Fibroblast of the conjunctiva (primary cell): ENCODE measurements at places on chromosomes 4 and X.

- DNase-seq: no peak
Observed at GRCh38 chr4:48943387-48943786, 36.8 kb upstream of the OCIAD2 start.

DNA sequence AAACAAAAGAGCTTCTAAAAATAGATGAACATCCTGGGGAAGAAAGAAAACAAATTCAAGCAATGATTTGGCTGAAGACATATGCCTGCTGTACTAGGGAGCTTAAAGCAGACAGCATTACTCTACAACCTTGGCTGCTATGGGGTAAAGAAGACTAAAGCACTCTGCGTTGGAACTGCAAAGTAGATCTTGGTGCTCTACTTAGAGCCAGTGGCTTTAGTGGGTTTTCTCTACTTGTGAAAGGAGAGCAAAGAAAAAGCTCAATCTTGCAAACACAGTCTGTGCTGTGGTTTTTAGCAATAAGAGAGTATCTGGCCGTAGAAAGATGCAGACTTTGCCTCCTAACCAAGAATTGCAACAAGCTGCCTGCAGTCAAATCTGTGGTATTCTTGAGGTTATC is 334.7 kb upstream of the NDST3 start:
- no peak for DNase-seq

GRCh38 chr4:38086151-38086848 is 126.1 kb downstream of the PTTG2 start:
- no peak for DNase-seq

DNA sequence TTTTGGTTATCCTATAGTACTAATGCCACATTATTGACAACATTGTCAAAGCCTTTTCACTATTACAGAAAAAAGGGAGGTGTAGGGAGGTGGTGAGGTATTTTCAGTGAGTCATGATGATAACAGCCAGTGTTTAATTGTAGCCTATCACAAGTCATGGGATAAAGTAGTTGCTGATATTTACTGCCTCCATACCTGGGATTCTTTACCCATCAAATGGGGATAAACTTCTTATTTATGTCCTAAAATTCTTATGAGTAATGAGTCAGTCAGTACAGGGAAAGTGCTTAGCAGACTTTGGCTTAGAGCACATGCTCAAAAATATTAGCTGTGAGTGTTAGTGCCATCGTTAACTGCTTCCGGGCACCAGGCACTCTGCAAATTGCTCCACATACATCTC is 25.7 kb downstream of the ADGRG2 start:
- no peak for DNase-seq

- DNase-seq: no peak
Observed at GRCh38 chr4:105641845-105642244, 66.6 kb downstream of the INTS12 start.

GRCh38 chr4:182978152-182978827 is 61.1 kb upstream of the DCTD start:
- DNase-seq: no peak

DNA sequence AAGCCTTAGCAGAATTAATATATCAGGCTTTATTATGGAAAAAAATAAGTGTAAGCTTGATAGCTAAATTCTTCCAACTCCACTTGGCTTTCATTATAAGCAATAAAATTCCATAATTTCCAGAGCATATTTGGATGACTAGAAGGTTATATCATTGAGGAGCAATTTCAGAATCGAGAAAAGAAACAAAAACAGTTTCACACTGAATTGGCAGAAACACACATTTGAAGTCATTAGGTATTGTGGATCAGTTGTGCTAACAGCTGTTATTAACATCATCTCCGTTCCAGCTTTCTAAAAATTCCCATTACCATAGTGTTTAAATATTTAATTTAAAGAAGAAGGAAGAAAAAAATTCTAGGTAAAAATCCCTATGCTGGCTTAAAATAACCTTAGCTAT is 92.6 kb downstream of the ANTXR2 start:
- DNase-seq: no peak

- no peak for DNase-seq
Observed at GRCh38 chrX:9681422-9681821, 84.2 kb downstream of the GPR143 start.

DNA sequence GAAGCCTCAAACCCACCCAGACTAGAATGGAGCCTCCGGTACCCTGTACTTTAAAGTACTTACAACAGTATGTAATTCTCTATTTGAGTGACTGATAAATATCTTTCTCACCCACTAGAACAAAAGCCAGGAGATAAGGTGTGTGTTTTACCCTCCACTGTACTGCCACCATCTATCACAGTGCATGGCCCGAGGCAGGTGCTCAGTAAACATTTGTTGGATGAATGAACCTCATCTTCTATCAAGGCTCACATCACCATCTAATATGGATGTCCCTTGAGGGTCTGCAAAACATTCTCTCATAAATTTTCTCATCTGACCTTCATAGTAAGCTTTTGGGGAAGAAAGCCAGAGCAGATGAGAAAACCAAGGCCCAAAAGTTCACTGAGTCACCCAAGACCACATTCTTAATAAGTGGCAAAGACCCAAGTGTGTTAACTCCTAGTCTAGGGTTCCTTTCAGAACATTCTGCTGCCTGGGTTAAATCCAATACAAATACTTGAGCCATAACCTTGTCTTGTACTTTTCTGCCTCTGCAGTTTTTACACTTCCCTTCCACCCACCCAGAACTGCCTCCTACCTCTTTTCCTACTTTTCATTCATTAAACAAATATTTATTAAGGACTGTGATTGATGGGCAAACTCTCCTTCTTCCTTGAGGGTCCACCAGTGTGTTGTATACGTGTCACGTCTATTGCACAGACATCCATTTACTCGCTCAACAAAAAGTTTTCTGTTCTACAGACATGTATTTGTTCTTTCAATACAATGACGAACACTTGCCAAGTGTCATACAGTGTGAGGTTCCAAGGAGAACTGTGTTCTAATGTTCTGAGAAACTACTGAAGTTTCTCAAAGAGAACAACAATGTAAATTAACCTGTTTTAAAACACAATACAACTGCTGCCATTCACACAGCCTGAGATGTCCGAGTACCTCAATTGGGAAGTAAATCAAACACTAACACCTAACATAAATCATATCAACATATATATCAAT is 35.7 kb downstream of the APBB2 start:
- peak; percentile 93 for DNase-seq

- no peak for DNase-seq
Observed at GRCh38 chrX:134020910-134021309, 35.5 kb upstream of the GPC3 start.
